Immature natural killer cell (primary cell): ENCODE measurements at places on chromosomes 4 and X.

GRCh38 chr4:147014946-147015345, 69.3 kb upstream of the TTC29 start:
- H3K4me1 ChIP-seq, result no peaks in the 10 kb centered on the region
- no peak overlapping the region for H3K27ac ChIP-seq
- H3K36me3 ChIP-seq, result no peaks in the 10 kb centered on the region
- no peak for DNase-seq
- H3K4me3 ChIP-seq, result no peak overlapping the region

DNA sequence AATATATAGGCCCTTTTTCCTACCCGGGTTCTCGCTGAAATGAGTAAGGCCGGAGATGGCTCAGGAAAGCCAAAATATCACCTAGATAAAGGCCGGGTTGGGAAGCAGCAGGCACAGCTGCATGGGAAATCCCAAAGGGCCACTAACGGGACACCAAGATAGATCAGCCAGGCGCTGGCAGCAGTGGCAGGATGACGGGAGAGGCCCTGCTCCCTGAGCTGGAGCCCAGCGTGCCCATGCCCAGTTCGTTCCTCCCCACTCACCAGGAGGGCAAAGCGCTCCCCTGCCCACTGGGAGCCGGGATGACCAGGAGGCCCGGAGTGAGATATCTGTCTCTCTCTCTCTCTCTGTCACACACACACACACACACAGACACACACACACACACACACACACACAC, 109.8 kb downstream of the DCTD start:
- no peak overlapping the region for H3K4me3 ChIP-seq
- DNase-seq, result no peak
- H3K36me3 ChIP-seq, result no peaks in the 10 kb centered on the region
- peaks cover 14% of the 10 kb centered on the region for H3K27me3 ChIP-seq

GRCh38 chrX:135605906-135606305, 85.4 kb downstream of the INTS6L start:
- no peaks in the 10 kb centered on the region for H3K4me1 ChIP-seq
- no peak for DNase-seq
- no peaks in the 10 kb centered on the region for H3K27me3 ChIP-seq
- H3K36me3 ChIP-seq, result no peaks in the 10 kb centered on the region

DNA sequence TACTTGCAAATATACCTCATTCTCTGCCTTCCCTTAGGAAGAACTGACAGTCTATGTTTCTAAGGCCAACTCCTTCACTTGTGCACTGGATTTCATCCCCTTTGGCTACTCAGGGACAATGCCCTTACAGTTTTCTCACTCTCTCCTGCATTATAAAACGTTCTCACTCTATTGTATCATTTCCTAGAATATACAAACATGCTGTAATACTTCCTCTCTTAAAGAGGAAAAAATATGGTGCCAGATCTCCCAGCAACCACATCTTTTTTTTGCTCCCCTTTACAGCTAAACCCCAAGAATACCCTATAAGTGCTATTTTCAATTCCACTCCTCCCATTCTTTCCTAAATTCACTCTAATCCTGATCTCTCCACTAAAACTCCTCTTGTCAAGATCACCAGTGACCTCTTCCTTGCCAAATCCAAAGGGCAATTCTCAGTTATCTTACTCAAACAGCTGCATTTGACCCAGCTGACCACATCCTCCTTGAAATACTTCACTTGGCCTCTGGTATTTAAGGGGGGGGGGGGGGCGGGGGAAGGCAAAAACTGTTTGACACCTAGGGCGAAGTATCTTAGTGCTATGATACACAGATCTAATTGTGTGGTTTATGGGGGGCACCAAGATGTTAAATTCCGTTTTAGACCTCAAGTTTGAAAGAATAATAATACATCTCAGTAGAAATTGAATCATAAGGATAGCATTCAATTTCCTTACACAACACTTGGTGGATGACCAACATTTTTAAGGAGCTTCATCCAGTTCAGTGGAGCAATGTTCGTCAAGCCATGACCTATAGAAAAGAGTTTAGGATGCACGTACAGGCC, 1.6 kb downstream of the RCHY1 start:
- peak; percentile 52 for DNase-seq
- H3K4me1 ChIP-seq, result peaks cover 4% of the 10 kb centered on the region
- peaks cover 6% of the 10 kb centered on the region for H3K36me3 ChIP-seq
- no peak overlapping the region for H3K27ac ChIP-seq

DNA sequence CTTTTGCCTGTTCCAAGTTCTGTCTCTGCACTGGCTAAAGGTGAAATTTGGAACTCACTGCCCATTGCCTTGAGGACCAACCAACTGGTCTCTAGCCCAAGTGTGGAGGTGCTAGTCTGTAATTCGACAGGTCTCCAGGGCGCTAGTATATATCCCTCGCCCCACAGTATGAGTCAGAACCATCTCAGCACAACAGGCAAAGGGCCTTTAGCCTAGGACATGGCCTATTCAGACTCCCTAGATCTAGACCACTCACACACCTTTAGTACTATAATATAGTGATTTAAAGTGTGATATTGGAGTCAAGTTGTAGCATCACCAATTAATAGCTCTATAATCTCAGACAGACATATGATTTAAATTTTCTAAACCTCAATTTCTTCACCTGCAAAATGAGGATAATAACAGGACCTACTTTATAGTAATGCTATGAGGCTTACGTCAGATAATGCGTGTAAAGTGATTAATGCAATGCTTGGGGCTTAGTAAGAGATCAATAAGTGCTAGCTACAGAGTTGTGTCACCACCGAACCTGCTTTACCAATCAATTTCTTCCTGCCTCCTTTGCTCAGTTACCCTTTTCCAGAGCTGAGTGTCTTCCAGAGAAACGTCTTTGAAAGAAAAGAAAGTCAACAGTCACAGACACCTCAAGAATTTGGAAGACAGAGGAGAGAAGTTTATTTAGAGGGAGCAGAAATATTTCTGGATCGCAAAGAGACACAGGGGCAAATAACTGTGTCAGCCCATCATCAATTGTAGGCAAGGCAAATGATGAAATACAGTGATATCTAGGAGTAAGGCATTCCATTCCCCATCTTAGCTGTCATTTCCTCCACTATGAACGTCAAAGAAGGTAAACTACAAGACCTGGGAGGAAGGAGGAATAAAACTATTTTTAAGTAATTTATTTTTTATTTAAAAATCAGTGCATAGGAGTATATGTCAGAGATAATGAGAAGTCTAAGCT, 2.3 kb downstream of the NOX1 start:
- no peaks in the 10 kb centered on the region for H3K36me3 ChIP-seq
- no peaks in the 10 kb centered on the region for H3K4me1 ChIP-seq
- no peaks in the 10 kb centered on the region for H3K27me3 ChIP-seq
- no peak overlapping the region for H3K27ac ChIP-seq
- H3K4me3 ChIP-seq, result no peak overlapping the region
- no peak for DNase-seq

DNA sequence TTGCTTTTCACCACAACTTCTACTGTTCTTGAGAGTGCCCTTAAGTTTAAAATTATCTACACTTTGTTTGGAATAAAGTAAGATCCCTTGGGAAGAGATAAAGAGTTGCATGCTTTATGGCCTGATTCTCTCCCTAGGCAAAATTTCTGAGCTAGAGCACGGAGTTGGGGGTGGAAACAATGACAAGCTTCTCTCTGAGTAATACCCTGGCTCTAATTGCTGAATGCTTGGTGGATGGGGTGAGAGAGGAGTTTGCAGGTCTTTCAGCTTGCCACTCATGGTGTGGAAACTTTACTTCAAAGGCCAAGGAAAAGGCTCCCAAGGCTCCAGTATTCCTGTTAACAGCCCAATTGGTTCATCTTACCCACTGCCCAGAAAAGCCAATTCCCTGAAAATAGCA, 26.1 kb upstream of the PRDM8 start:
- DNase-seq, result no peak
- no peak overlapping the region for H3K4me3 ChIP-seq
- H3K27ac ChIP-seq, result peak overlapping the region; percentile 90
- peaks cover 30% of the 10 kb centered on the region for H3K4me1 ChIP-seq
- H3K27me3 ChIP-seq, result no peaks in the 10 kb centered on the region
- H3K36me3 ChIP-seq, result no peaks in the 10 kb centered on the region

GRCh38 chrX:72295745-72296144, 10.0 kb downstream of the CITED1 start:
- H3K27ac ChIP-seq, result no peak overlapping the region
- no peak overlapping the region for H3K4me3 ChIP-seq
- DNase-seq, result no peak
- H3K4me1 ChIP-seq, result no peaks in the 10 kb centered on the region
- H3K36me3 ChIP-seq, result no peaks in the 10 kb centered on the region

DNA sequence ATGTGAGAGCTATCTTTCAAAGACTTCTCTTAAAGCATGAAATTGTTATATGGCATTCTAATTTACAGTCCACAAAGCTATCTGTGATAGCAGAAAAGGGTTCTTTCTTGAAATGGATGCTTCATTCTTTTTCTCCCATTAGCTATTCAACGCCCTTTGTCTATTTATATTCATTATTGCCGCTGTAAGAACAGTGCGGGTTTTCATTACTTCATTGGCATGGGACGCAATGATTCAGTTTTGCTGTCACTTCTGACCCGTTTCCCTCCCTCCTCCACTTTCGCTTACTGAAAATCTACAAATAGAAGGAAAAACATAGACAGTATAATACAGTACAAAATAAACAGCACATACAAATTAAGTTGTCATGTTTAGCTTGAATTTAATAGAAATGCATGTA, 394.6 kb downstream of the PCDH7 start:
- H3K27me3 ChIP-seq, result no peaks in the 10 kb centered on the region
- H3K27ac ChIP-seq, result no peak overlapping the region
- H3K36me3 ChIP-seq, result no peaks in the 10 kb centered on the region
- DNase-seq, result no peak

- H3K27ac ChIP-seq, result no peak overlapping the region
- no peak for DNase-seq
- H3K4me3 ChIP-seq, result no peak overlapping the region
- H3K36me3 ChIP-seq, result no peaks in the 10 kb centered on the region
- H3K4me1 ChIP-seq, result peaks cover 62% of the 10 kb centered on the region
- H3K27me3 ChIP-seq, result peaks cover 62% of the 10 kb centered on the region
Measured at GRCh38 chr4:4854649-4855295, 4.7 kb upstream of the MSX1 start.

DNA sequence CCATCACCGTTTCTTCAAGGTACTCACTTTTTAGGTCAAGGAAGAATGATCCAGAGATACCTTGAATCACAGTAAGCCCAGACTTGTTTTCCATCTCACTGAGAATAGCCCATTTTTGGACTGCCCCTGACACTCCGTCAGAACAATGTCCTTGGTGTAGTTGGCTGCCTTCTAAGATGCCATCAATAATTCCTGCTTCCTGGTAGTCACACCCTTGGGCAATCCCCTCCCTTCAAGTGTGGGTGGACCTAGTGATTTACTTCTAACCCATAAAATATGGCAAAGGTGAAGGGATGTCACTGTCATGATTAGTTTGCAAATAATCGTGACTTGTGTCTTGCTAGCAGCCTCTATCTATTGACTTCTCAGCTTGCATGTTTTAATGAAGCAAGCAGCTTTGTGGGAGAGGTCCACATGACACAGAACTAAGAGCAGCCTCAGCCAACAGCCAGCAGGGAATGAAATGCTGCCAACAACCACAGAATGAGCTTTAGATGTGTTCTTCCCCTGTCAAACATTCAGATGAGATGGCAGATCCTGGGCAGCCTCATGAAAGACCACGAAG, 20.0 kb upstream of the KLHL34 start:
- no peak overlapping the region for H3K27ac ChIP-seq
- peaks cover 4% of the 10 kb centered on the region for H3K27me3 ChIP-seq
- H3K36me3 ChIP-seq, result no peaks in the 10 kb centered on the region
- no peak for DNase-seq

- H3K4me3 ChIP-seq, result no peak overlapping the region
- no peaks in the 10 kb centered on the region for H3K27me3 ChIP-seq
- no peak overlapping the region for H3K27ac ChIP-seq
- no peaks in the 10 kb centered on the region for H3K4me1 ChIP-seq
Measured at GRCh38 chr4:8777320-8778196, 94.1 kb downstream of the HMX1 start.

GRCh38 chr4:52250154-52250553, 199.1 kb downstream of the SPATA18 start:
- H3K4me1 ChIP-seq, result no peaks in the 10 kb centered on the region
- H3K4me3 ChIP-seq, result no peak overlapping the region
- H3K36me3 ChIP-seq, result no peaks in the 10 kb centered on the region

DNA sequence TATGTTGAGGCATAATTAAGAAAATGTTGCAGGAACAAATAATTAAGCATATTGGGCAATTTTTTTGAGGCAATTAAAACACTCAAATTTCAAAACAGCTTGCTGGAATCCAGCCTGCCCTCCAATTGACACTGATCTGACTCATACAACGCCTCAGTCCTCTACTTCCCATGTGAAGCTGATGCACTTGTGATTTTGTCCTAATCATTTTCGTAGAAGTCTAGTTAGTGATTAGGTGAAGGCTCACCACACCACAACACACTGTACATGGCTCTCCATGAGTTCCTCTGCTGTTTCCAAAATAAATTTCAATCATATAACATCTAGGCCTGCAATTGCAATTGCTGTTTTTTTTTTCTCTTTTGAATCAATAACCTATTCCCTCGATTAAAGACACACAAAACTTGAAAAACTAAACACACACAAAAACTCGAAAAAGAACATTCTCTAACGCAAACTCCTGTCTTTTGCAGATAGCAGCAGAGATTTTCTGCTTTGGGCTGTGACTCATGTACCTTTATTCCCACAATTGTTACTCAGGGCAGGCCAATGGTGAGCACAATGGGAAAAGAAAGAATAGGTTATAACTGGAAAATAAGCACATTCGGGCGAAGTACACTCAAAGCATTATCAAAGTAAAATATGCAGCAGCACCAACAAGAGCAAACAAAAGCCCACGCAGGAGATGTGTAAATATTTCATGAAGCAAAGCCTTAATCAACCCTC, 1.7 kb downstream of the GPRIN3 start:
- no peak for DNase-seq
- H3K27ac ChIP-seq, result peak overlapping the region; percentile 95
- peaks cover 2% of the 10 kb centered on the region for H3K27me3 ChIP-seq
- peak overlapping the region; percentile 96 for H3K4me3 ChIP-seq
- H3K36me3 ChIP-seq, result no peaks in the 10 kb centered on the region
- peaks cover 62% of the 10 kb centered on the region for H3K4me1 ChIP-seq

- DNase-seq, result no peak
- no peaks in the 10 kb centered on the region for H3K36me3 ChIP-seq
- no peaks in the 10 kb centered on the region for H3K27me3 ChIP-seq
- H3K4me1 ChIP-seq, result no peaks in the 10 kb centered on the region
- no peak overlapping the region for H3K4me3 ChIP-seq
Measured at GRCh38 chr4:117545039-117545438, 459.7 kb upstream of the TRAM1L1 start.

GRCh38 chr4:70895405-70895804, 6.8 kb upstream of the MOB1B start:
- no peak overlapping the region for H3K4me3 ChIP-seq
- no peaks in the 10 kb centered on the region for H3K4me1 ChIP-seq
- no peaks in the 10 kb centered on the region for H3K36me3 ChIP-seq
- no peaks in the 10 kb centered on the region for H3K27me3 ChIP-seq

DNA sequence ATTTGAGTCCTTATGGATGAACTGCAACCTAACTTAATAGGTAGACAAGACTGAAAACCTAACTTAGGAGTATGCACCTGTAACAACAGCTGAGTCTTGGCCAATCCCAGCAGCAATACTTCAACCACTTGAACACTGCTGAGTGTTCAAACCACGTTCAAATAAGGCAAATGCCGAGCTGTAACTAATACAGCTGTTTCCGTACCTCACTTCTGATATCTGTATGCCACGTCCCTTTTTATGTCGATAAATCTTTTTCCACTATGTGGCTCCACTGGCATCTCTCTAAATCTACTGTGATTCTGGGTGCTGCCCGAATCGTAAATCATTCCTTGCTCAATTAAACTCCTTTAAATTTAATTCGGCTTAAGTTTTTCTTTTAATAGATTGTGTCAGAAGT, 459.7 kb downstream of the INPP4B start:
- H3K4me3 ChIP-seq, result no peak overlapping the region
- H3K4me1 ChIP-seq, result no peaks in the 10 kb centered on the region
- no peak overlapping the region for H3K27ac ChIP-seq
- peaks cover 3% of the 10 kb centered on the region for H3K36me3 ChIP-seq
